ENCODE measurements at places on chromosomes 6 and 20.

GRCh38 chr20:6490849-6491248, 276.6 kb upstream of the BMP2 start:
- DNase-seq: no peak

- DNase-seq: no peak
These were observed 24.4 kb downstream of the RRAGD start for GRCh38 chr6:89387516-89388201.

DNA sequence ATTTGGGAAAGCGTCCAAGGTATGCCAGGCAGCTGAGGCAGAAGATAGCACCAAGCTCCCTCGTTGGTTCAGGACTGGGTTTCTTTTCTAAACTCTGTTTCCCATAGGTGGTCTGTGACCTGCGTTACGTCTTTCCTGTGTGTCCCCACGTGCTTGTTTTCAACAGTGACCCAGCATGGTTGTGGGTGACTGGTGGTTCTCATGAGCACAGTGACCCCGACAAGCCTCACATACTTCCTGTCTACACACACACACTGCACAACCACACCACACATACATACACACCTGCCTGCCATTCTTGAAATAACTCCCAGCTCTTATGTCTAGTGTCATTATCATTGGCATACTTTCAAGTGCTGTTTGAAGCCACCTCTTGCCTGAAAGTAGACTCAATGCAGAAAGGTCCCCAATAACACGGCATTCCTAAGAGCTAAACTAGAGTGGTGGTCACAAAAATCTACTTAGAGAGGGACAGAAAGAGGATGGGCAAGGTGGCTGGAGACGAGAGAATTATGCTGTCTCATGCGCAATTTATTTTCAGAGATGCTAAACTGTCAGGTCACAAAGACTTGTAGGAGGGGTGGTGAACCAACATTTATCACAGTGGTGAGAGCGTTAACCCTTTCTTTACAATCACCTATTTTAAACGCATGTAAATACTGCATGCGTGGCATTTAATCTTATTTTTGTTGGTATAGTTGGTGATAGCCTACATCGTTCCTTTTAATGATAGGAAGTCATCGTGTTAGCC, 66.7 kb downstream of the GCNT2 start:
- no peak for DNase-seq

DNA sequence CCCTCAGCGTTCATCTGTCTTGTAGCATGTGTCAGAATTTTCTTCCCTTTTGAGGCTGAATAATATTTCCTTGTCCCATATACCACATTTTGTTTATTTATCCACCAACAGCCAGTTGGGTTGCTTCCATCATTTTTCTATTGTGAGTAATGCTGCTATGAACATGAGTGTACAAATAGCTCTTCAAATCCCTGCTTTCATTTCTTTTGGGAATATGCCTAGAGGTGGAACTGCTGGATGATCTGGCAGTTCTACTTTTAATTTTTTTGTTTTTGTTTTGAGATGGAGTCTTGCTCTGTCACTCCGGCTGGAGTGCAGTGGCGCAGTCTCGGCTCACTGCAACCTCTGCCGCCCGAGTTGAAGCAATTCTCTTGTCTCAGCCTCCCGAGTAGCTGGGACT, 64.7 kb downstream of the SASH1 start:
- no peak for DNase-seq

DNA sequence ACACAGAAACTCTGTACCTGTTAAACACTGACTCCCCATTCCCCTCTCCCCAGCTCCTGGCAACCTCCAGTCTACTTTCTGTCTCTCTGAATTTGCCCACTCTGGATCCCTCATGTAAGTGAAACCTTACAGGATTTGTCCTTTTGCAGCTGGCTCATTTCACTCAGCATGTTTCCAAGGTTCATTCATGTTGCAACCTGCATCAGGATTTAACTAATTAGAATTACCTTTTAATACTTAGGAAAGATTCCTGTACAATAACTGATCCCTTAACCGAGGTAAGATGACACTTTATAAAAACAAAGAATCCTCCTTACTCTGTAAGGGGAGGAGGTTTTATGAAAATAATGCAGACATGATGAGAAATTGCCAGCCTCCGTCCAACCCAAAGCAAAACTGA, 113.1 kb upstream of the MTHFD1L start:
- DNase-seq: no peak

DNA sequence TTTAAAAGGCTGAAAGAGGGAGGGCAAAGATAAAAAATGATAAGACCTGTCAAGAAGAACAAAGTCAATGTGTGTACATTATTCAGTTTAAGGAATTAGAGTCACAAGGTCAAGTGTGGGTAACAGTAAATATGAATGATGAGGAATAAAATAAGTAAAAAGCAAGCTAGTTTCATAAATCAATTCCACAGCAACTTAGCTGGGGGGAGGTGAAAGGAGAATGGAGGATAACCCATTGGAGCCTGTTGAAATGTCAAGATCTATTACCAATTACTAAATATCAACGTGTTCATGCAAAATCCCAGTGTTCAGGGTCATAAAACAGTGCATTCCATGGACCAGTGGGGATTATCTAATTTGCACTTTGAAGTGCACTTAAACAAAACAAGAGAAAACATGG, 242.9 kb downstream of the TBX18 start:
- DNase-seq: no peak

- no peak for DNase-seq
These were observed 190.9 kb downstream of the LAMA2 start for GRCh38 chr6:129073691-129074395.
